ENCODE measurements at places on chromosomes 12 and 14. TPM values are rescaled to one million over a fixed set of nuclear protein-coding genes. Genes with fewer than 3 reads are reported as not detected.

KRT82 gene
- total RNA-seq = not detected

FAM186B gene
- 0.51 TPM for total RNA-seq

CCDC175 gene
- total RNA-seq = not detected

NPFF gene
- not detected for total RNA-seq

KRT80 gene
- 0.17 TPM for total RNA-seq

CSAD gene
- 10.1 TPM for total RNA-seq

RDH12 gene
- not detected for total RNA-seq

ARHGAP9 gene
- under 0.01 TPM for total RNA-seq

HHIPL1 gene
- total RNA-seq = 9.9 TPM

DPPA3 gene
- not detected for total RNA-seq

BATF gene
- 0.51 TPM for total RNA-seq
